ENCODE measurements at places on chromosomes 4 and X. TPM values are rescaled to one million over a fixed set of nuclear protein-coding genes. Genes with fewer than 3 reads are reported as not detected.

Gene PLXNA3
- total RNA-seq = 2.3 TPM

Gene TENM3
- total RNA-seq = 83.5 TPM

Gene LGI2
- total RNA-seq = 3.1 TPM

Gene TDO2
- total RNA-seq = not detected

Gene SHOX
- total RNA-seq = not detected

Gene CABS1
- total RNA-seq = not detected

Gene ESX1
- not detected for total RNA-seq

Gene VCX3A
- 0.26 TPM for total RNA-seq

Gene GRIA2
- not detected for total RNA-seq

Gene OTC
- not detected for total RNA-seq

Gene MAP7D2
- total RNA-seq = 0.45 TPM

Gene FHL1
- 11.4 TPM for total RNA-seq

Gene NAP1L3
- 41.3 TPM for total RNA-seq

Gene HTR2C
- total RNA-seq = 3.2 TPM

Gene NDNF
- 3.4 TPM for total RNA-seq

Gene GAB1
- 14.1 TPM for total RNA-seq

Gene ZBTB33
- total RNA-seq = 13.6 TPM

Gene TCEAL5
- total RNA-seq = 0.37 TPM

Gene CT45A2
- not detected for total RNA-seq

Gene KCND1
- 1.00 TPM for total RNA-seq

Gene F9
- total RNA-seq = not detected

Gene BANK1
- not detected for total RNA-seq

Gene DCUN1D4
- 15.5 TPM for total RNA-seq

Gene TBC1D8B
- total RNA-seq = 1.1 TPM

Gene PTTG2
- total RNA-seq = not detected

Gene FAM241A
- 0.21 TPM for total RNA-seq

Gene TCEANC
- 6.7 TPM for total RNA-seq

Gene NPNT
- total RNA-seq = 0.97 TPM

Gene KLHL13
- 5.8 TPM for total RNA-seq

Gene GAK
- 77.4 TPM for total RNA-seq

Gene IBSP
- total RNA-seq = not detected

Gene CT45A10
- 3.6 TPM for total RNA-seq

Gene CPLX1
- total RNA-seq = 0.15 TPM

Gene GABRG1
- total RNA-seq = 0.07 TPM

Gene C4orf46
- total RNA-seq = 32.9 TPM

Gene ABCG2
- total RNA-seq = 3.3 TPM

Gene CXCL3
- total RNA-seq = 0.37 TPM

Gene GAGE2A
- total RNA-seq = 0.70 TPM

Gene AKAP4
- total RNA-seq = not detected
